Astrocyte of the cerebellum (primary cell): ENCODE measurements at places on chromosomes 1 and 21.
A peak's percentile ranks its signal among the peaks of the same experiment; 100 is the strongest.

DNA sequence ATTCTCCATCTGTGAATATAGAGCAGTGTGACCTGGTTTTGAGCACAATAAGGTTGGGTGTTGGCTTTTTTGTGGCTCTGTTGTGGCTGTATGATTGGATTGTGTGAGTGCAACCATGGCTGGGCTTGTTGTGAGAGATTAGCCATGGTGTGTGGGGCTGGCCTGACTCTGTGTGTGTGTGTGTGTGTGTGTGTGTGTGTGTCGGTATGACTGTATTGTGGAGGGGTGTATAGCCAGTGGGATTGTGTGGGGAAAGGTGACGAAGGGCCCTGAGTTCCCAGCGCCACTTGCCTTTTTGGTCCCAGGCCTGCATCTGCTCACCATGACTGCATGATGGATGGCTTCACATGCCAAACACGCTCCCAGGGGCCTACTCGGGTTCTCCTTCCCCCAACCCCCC, 5.9 kb upstream of the SLC6A9 start:
- no peak for DNase-seq

DNA sequence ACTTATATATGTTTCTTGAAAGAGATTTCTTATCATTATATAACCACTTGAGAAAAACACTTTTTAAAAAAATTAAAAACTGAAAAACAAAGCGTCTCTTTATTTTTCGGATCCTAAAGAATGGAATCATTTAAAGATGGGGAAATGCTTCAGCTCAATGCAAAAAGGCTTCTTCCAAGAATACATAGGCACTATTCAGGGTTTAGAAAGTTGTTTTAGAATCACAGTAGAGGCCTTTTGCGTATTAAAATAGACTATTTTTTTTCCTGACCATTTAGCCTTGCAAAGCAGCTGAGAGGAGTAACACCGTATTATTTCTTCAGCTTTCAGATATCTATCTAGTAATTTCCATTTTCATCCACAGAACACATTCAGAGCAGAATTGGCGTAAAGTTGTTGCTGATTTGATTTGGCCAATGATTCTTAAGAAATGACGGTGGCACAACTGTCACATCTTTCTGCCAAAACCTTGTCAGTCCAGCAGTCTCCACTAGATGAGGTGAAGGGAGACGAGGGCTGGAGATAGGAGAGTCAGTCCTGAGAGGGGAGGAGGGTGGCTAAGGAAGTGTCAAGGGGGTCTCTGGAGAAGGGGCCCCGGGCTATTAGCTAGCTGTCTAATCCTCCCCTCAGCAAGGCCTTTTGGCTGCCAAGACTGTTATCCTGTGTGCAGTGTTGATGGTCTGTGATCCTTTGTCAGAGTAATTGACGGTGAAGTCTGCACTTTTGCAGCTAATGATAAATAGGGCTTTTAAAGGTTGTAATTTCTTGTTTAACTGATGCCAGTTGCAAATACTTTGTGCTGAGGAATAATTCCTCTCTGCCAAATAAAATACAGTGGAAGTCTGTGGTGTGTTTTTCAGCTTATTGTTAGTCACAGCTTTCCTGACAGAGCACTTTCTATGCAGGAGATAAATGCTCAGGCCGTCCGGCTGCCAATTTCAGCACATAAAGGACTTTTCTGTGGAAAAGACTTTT, 34.7 kb downstream of the PRRX1 start:
- peak; percentile 76 for DNase-seq

- no peak for DNase-seq
These were observed 59.6 kb downstream of the CC2D1B start for GRCh38 chr1:52306227-52307006.

DNA sequence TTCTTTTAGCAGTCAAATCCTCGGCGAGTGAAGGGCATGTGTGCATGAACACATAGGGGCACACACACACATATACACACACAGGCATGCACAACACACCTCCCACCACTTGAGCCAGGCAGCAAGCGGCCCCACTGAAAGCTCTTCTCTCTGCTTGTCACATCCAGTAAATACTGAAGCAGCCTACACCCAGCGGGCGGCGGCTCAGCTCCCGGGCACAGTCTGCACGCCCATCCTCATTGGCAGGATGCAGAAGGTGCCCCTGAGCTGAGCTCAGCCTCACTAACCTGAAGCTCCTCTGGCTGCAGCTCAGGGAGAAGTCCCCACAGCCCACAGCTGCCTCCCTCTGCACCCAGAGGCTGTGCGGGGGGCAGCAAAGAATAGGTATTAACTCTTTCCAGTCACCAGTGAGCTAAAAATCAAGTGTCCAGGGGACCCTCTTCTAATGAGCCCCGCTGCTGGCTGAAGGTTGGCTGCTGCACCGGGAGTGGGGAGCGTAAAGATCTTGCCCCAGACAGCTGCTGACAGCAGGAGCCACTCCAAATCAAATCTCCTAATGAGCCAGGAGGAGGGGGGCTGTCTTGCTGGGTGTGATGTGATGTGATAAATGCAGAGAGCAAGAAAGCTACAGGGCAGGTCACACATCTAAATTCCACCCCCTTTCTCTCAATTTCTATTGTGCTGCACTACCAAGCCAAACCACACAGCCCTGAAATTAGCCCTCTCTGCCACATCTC, 12.5 kb downstream of the RGS8 start:
- DNase-seq: no peak

DNA sequence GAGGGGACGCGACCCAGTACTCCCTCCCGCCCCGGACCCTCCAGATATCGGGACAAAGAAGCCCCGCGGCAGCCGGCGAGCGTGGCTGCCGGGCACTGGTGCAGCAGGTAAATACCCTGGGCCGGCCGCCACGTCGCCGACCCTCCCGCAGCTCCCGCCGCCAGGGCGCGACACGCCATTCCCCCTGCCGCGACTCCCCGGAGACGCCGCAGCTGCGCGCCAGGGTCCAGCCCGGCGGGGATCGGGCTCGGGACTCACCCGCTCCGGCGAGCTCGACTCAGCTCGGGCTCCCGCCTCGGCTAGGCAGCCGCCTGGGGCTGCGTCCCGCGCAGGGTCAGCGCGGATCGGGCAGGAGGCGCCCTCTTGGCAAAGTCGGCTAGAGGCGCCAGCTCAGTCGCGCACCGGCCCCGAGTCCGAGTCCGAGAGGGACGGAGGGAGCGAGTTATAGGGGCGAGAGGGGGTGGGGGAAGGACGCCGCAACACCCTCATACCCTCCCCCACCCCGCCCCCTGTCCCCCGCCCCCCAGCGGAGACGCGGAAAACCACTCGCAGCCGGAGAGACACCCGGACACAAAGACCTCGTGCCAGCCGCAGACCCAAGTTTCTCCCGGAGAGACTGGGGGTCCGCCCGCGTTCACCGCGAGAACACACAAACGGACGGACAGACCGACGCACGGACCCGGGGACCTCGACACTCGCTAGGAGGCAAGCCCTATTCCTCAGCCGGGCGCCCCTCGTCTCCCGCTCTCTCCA, 985 bp downstream of the SYT6 start:
- no peak for DNase-seq

- no peak for DNase-seq
These were observed 7.0 kb downstream of the CSDE1 start for GRCh38 chr1:114750780-114751179.

DNA sequence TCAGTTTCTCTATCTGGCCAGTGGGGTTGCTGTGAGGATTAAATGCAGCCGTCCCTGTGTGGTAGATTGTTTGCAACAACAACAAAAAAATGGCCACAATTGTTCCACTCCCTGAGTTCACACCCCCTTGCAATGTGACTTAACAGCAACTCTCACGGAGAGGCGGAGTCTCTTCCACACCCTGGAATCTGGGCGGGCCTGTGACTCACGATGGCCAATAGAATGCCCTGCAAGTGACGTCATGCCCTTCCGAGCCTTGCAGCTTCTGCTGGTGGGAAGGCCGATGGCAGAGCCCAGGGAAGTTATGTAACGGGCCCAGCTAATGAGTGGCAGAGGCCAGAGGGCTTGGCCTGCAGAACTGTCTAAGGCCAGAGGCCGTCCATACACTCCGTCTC, 87.9 kb downstream of the RIPK4 start:
- peak; percentile 94 for DNase-seq

- no peak for DNase-seq
These were observed 71.9 kb downstream of the NAV1 start for GRCh38 chr1:201610858-201611257.

DNA sequence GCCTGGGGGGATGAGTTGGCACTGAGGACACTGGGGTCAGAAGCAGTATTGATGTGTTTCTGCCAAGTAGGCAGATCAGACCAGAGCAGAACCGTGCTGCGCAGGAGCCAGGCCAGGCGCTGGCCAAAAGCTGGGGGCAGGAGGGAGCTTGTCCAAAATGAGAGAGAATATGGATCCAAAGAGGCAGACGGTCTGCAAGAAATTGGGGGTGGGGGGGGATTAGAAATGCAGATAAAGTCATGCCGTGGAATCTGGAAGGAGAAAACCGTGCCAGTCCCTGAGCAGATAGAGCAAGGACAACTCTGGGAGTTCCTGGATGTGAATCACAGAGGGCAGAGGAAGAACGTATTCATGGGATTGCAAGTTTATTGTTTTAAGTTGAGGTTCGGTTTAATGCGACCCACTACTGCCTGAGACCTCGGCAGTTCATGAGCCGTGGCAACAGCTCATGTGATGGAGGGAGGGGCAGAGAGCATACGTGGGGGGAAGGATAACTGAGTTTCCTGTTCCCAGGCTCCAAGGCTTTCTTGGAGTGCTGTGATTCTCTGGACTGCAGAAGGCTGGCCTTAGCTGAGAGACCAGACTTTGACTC, 224.0 kb downstream of the FGGY start:
- no peak for DNase-seq

- no peak for DNase-seq
These were observed 189.5 kb downstream of the PATJ start for GRCh38 chr1:61931587-61932279.

DNA sequence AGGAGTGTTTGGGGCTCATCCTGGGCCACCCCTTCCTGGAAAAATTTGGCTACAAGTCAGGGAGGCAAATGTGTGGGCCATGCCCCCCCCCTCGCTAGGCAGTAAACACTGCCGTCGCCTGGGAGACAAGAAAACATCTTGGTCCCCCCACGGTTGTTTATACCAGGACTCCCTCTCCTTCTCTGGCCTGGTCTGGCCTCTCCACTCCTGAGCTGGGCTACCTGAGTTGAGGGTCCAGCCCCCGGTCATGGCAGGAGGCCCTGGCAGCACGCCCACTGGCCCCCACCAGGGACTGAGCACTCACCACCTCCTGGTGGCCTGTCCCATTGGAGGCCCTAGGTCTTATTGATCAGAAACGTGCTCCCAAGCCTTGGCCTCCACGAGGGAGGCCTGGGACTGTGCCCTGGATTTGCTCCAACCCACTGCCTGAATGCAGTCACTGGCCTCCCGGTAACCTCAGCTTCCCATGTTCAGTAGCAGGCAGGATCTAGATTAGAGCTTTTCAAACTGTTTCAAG, 15.8 kb downstream of the KCNQ4 start:
- DNase-seq: peak; percentile 43

GRCh38 chr1:194568610-194569009, 1382.2 kb upstream of the B3GALT2 start:
- DNase-seq: no peak

DNA sequence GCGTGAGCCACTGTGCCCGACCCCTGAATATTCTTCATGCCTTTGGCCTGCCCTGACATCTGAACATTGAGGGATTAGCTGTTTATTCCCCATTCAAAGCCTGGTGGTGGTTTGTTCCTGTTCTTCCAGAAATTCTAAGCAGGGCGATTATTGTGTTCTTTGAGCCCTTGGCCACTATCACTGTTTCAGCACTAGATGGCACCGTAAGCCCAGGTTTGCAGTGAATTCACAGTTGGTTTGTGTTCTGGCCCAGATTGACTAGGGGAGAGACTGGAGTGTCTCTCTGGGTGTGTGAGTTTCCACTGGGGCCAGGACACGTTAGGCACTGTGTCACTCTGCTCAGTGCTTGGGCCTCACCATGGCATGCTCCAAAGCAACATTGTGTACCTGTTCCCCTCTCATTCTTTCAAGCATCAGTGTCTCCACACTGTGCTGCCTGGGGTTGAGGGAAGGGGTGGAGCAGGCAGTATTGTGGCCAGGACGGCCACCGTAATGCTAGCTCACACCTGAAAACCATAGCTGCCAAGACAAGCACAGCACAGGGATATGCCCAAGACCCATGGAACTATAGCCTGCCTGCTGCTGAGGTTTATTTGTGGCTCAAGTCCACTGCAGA, 52.7 kb downstream of the PKN2 start:
- no peak for DNase-seq

DNA sequence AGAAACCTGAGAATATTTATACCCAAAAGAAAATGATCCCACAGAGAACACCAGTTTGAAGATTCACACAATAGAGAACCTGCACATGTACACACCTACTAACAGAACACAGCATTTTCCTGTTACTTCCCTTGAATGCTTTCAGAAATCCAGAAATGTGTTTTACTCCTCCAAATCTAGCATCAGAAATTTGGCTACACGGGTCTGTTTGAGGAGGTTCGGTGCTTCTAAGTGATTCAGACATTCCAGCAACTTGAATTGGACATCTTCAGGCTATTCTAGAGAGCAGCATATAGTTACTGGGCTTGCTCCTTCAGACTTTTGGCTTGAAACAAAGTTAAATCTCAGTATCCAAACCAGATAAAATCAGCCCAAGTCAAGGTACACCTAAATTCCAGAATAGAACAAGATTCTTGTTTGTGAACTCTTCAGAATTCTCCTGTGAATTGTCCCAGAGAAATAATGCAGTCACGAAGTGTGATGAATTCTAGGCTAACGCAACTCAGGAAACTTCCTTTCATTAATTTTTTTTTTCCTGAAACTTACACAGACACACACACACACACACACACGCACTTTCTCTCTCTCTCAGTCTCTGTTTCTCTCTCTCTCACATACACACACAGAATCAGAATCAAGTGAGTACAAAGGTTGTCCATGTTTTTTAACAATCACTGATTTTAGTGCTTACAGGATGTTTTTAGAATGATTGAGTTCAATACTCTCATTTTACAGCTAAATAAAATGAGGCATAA, 278.4 kb upstream of the SNX7 start:
- no peak for DNase-seq

DNA sequence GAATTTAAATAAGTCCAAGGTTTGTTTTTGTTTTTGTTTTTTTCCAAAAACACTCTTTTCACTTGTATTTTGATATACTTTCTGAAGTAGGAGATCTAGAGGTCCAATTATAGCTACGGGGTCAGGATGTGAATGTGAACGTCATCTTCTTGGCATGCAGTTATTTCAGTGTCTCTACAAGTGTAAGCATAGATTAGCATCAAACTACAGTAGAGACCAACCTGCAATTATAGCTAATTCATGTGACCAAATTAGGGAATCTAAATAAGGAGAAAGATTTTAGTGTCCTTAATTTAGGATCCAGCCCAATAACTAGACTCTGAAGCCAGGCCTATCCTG, 107.3 kb upstream of the PALMD start:
- DNase-seq: no peak

DNA sequence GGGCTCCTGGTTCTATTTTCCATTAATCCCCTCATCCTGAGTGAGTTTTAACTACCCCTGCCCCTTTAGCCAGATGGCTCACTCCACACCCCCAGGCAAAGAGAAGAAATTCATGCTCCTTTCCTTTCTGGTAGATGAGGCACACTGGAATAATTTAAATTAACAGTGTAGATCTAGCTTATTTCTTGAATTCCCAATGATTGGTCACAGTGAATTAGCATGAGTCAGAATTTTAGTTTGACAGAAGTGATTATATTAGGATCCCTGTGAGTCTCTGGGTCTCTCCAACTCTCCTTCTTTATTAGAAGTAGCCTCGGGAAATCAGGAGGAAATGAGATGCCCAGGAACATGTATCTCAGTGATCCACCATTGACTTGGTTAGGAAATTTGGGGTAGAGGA, 103.1 kb upstream of the KAZN start:
- DNase-seq: peak; percentile 15

GRCh38 chr1:212482006-212482636, 49.4 kb downstream of the NENF start:
- no peak for DNase-seq
